ENCODE measurements at places on chromosomes 3 and 15.
A peak's percentile ranks its signal among the peaks of the same experiment; 100 is the strongest.

DNA sequence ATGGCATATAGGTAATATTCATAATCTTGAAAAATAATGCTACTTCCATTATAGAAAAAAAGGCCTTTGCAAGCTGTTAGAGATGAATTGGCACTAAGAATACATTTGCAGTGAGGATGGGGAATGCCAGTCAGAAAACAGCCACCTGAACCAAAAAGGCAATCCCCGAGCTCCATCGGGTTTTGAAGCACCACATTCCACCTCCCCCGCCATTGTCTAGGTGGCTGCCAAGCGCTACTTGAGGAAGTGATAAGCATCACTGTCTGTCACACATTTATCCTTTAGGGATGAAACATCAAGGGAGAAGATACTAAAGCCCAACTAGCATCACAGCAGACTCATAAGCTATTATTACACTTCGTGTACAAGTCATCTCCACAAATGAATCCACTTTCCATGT lies 112.8 kb downstream of the OSBPL10 start:
- DNase-seq: no peak
- H3K4me1 ChIP-seq: no peaks in the 10 kb centered on the region
- H3K4me3 ChIP-seq: no peak overlapping the region
- H3K27me3 ChIP-seq: no peaks in the 10 kb centered on the region
- no peaks in the 10 kb centered on the region for H3K36me3 ChIP-seq

- peaks cover 2% of the 10 kb centered on the region for H3K36me3 ChIP-seq
- DNase-seq: peak; percentile 35
- H3K27me3 ChIP-seq: no peaks in the 10 kb centered on the region
- H3K4me3 ChIP-seq: no peak overlapping the region
- H3K4me1 ChIP-seq: peaks cover 34% of the 10 kb centered on the region
- H3K27ac ChIP-seq: peak overlapping the region; percentile 44
Measured at GRCh38 chr15:73944161-73945129, 18.2 kb downstream of the LOXL1 start.

DNA sequence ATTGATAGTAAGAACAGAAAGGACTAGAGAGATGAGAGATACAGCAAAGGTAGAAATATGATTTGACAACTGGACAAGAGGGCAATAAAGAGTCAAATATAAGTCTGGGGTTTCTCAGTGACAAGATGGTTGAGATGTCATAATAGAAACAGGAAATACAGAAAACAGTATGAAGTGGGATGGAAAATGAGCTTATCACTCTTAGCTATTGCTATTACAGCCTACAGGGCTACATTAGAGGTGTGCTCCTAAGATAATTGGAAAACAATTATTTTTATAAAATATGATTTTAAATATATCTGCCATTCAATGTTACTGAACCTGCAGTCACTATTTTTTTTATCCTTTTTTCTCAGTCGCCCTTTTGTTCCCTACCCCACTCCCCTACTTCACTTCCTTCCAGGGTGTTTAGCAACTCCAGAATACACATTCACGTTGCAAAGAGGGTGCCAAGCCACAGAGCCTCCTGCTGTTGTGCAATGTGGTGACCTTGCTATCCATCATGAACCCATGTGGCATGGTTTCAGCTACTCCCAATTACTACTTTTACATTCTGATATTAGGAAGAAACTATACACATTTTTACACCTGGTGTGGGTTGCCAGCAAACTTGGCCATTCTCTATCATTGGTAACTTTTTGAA lies 6.0 kb downstream of the NRG4 start:
- no peak for DNase-seq
- no peak overlapping the region for H3K27ac ChIP-seq
- no peak overlapping the region for H3K4me3 ChIP-seq
- H3K27me3 ChIP-seq: no peaks in the 10 kb centered on the region
- no peaks in the 10 kb centered on the region for H3K36me3 ChIP-seq

- H3K27me3 ChIP-seq: no peaks in the 10 kb centered on the region
- no peak for DNase-seq
- H3K27ac ChIP-seq: peak overlapping the region; percentile 86
Measured at GRCh38 chr15:70617911-70618287, 145.5 kb downstream of the UACA start.

DNA sequence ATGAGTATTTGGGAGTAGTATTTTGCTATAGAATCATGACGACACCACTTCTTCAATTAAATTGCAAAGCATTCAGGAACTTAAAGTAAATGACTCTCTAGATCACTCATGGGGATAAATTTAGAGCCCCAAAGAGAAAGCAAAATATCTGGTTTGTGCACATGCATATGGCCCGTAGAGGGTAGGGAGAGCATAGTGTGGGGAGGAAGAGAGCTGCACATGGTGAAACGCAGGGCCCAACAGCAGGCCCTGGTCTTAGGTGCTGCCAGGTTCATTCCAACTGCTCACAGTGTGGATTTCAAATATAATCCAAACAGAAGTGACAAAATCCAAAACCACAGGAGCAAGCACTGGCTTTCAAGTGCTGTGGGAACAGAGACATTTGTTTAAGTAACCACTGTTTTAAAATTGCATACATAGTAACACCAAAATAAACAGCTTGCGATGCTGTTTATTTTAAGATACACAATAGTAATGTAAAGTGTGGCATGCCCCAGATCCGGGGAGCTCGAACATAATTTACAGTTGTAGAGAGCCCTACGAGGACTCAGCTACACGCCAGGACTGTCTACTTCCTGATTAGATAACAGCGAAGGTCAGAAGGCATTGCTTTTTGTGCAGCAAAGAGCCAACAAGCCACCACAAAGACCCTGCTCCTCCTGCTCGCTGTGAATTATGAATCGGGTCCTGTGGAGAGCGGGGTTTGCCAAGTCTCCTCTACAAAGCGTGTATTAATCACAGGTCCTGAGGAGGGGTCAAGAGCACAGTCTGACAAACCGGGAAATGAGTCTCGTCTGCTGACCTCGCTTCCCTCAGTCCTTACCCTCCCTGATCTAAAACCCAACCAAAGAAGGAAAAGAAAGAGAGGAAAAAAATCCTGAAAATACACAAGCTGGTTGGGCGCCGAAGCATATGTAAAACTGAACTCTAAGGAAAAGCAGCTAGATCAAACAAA lies 80.6 kb downstream of the MEIS2 start:
- H3K27me3 ChIP-seq: no peaks in the 10 kb centered on the region
- H3K27ac ChIP-seq: peak overlapping the region; percentile 91
- peaks cover 77% of the 10 kb centered on the region for H3K4me1 ChIP-seq
- peak overlapping the region; percentile 7 for H3K4me3 ChIP-seq

- H3K27ac ChIP-seq: no peak overlapping the region
- no peak overlapping the region for H3K4me3 ChIP-seq
- no peaks in the 10 kb centered on the region for H3K4me1 ChIP-seq
- no peaks in the 10 kb centered on the region for H3K27me3 ChIP-seq
Measured at GRCh38 chr3:87122766-87123165, 104.3 kb upstream of the CHMP2B start.

GRCh38 chr3:66255865-66256264 lies 35.1 kb downstream of the SLC25A26 start:
- H3K36me3 ChIP-seq: no peaks in the 10 kb centered on the region
- H3K4me3 ChIP-seq: no peak overlapping the region
- H3K27ac ChIP-seq: no peak overlapping the region

Data from cardiac muscle cell (in vitro differentiated cells and primary cell).